ENCODE measurements at places on chromosomes 2 and 18.

GRCh38 chr2:216002101-216002678, 11.2 kb downstream of the MREG start:
- DNase-seq = no peak

GRCh38 chr2:167196461-167197252, 308.4 kb downstream of the XIRP2 start:
- DNase-seq = peak; percentile 65

DNA sequence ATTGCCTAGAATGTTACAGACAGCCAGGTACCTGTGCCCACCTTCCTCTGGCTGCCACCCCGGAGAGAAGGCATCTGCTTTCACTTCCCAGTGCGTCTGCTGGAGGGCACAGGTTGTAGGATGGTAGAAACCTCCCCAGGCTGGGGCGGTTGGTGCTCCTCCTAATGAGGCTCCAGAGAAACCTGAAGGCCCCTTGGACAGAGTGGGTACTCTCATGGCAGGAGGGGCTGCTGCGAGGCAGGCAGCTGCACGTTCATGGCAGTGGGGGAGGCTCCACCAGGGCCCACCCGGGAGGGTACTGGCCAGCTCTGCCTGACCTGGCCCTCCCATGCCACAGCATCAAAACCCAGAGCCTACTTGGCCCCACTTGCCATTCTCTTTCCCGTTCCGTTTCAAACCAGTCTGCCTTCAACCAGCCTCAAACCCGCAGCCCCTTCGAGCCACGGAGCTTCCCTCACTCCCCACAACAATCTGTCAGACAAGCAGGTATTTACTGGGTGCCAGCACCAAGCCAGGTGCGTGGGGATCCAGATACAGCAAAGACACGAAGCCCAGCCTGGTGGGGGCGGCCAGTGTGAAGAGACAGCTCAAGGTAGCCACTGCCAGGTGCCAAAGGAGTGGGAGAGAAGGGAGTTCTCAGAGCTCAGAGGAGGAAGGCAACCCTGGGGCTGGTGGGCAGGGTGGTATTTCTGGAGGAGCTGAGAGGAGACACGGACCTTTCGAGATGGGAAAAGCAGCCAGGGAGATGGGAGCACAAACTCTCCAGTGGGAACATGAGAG, 229.6 kb downstream of the LOXHD1 start:
- DNase-seq = no peak

DNA sequence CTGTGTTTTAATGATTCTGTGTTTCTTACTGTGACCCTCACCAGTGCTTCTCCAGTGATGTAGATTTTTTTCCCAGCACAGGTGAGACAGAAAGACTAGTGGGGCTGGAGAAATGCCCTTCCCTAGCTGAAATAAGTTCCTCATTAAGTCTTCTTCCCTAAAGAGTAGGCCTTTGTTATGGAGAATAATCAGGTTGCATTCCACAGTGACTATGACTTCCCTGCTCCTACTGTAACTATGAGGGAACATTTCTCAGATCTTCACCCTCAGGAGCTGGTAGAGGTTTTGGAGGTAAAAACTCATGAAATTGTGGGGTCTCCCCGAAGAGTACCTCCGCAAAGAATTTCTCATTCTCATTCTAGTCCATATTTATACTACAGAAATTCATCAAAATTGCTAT, 286.2 kb downstream of the GRB14 start:
- no peak for DNase-seq

DNA sequence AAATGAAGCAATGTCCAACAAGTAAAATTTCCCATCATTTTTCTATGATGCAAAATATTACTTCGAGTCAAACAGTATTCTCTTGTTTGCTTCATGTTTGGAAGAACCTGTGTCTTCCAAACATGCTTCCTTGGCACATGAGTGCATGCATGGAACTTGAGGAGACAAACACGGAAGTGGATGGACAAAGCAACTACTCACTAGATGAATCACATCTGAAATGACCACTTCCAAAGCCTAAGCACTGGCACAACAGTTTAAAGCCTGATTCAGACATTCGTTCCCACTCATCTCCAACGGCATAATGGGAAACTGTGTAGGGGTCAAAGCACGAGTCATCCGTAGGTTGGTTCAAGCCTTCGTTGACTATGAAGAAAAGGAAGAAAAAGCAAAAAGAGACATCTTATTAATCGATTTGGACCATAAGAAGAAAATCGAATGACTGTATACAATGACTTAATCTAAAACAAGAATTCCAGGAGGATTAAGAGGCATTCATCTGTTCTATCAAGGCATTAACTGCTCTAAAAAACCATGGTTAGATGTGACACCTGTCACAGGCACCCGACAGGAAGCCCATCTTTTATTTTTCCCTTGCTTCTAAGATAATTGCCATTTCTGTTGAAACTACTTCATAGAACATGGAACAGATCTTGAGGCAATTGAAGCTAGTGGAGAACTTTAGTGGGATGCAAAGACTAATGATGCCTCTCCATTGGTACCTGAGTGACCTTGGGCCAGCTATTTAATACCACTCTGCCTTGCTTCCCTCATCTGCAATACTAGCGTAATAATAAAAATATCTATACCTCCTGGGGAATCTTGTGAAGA, 56.0 kb downstream of the ATIC start:
- peak; percentile 75 for DNase-seq

- no peak for DNase-seq
These were observed 48.2 kb upstream of the HS6ST1 start for GRCh38 chr2:128366713-128367511.

GRCh38 chr2:74719066-74719465, 65.0 kb downstream of the SEMA4F start:
- no peak for DNase-seq

DNA sequence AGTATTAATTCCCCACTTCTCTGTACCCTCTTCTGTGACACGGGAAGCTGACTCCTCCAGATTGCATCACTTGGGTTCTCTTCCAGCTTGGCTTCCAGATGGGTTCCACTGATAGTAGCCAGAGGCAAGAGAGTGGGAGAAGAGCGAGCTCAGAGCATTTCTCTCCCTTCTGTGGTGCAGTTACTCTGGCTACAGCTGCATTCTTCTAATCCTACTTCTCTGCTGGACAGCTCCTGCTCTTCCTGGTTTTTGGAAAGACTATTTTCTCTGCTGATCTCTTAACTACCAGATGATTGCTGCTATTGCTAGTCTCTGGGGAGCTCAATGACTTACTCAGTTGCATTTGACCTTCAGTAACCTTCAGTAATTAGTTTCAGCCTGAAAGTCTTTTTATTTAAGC, 187.5 kb upstream of the MAP2 start:
- DNase-seq = no peak

DNA sequence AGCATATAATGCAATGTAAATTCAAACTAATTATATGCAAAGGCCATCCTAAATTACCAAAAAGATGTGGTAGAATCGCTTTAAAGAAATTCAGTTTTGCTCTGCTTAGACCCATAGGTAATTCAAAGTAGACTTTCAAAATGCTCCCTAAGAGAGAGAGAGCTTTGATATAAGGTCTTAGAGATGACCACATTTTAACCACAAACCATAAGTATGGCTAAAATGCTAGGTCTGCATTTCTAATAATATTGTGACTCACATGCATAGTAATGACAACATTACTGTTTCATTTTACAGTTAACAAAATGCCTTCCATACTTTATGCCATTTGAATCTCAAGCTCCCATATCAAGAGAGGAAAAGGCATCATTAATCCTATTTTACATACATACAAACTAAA, 144.5 kb downstream of the RAD51AP2 start:
- peak; percentile 66 for DNase-seq

- DNase-seq = peak; percentile 98
These were observed 138.6 kb upstream of the SCN7A start for GRCh38 chr2:166632616-166633015.

Data from iris pigment epithelial cell (primary cell).